ENCODE measurements at places on chromosomes 7 and 10.

DNA sequence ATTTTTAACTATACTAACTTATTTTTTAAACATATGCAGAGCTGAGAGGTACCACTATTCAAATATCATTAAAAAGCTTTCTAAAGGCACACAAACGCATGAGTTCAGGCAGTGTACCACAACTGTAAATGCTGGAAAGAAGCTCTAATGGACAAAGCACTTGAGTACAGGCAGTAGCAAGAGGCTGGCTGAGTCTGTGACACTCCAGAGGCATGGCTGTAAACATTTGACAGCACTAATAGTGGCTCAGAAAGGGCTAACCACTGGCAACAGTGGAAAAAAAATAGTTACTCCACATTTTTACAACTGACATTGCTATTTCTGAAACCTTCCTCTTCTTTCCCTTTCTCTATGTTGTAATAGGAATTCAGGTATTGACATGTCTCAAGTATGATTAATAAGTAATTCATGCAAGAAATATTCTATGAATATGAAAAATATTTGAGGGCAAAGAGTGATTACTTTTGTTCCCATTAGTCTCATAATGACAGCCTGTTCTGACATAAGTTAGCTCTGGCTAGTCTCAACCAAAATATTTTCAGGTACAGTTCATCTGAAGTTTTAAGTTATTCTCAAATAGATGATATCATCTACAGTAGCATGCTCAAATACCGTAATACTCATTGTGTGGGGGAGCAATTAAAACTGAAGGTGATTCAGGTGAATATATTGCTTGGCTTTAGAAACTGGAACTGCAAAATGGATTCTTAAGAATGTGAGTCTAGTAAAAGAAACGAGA is 324.0 kb upstream of the POT1 start:
- peak; percentile 8 for DNase-seq

DNA sequence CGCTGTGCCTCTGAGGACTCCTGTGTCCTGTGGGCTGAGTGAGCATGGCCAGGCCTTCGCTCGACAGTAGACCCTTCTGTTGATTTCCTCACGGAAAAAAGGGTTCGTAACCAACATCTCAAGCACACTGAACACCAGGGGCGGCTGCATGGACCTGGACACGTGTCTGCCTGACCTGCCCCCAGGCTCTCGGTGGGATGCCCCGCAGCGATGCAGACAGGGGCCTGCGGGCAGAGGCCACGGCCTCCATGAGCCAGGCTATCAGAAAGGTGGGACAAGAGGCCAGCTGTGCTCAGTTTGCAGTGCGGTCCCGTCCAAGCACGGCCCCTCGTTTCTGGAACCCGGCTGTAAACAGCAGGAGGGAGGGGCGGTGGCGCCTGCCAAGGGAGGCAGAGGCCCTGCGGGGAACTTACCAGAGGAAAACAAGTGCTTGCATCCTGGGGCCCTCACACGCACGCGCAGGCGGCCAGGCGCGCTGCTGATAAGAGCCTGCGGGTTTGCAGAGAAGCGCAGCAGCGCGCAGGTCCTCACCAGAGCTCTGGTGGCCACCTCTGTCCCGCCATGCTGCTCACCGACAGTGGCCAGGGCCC is 10.6 kb downstream of the GPR146 start:
- no peak for DNase-seq

DNA sequence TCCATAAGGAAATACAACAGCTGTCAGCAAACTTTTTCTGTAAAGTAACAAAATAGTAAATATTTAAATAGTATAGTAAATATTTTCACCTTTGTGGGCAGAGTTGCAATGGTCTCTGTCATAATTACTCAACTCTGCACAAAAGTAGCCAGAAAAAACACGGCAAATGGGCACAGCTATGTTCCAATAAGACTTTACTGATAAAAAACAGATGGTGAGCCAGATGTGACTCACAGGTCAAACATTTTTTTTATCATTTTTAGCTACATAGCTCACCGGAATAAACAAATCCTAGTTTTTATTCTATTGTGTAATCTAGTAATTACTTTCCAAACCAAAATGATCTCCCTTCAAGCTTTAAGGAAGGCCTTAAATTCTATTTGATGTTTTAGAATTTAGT is 55.3 kb downstream of the NCAPG2 start:
- DNase-seq = no peak

DNA sequence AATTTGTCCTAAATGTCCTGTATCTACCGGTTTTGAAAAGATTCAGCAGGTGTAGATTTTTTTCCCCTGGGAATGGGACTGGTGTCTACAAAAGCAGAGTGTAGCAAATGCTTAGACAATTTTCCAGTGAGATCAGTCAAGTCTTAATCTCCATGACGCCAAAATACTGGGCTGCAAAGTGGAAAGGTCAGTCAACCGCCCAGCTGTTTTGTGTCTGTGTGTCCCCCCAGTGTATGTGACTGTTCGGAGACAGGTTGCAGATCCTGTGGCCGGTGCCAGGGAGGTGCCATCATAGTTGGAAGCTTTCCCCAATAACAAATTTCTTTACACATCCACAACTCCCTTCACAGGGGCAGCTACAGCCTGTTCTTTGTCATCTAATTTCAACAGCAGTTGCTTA is 263.8 kb downstream of the ARHGAP12 start:
- no peak for DNase-seq

DNA sequence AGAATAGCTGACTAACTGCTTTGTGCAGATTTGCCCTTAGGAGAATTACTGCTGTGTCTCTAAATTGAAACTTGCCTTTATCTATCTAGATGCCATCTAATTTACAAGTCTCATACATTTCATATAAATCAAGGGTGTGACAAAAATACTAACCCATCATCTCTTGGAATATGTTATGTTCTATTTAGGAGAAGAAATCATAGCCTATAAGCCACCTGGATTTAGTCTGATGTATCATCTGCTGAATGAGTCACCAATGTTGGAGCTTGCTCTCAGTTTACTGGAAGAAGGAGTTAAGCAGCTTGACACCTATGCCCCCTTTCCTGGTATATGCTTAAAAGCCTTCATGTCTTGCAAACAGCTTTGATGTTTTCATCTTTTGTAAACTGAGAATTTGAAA is 43.5 kb downstream of the NUP205 start:
- DNase-seq = no peak

GRCh38 chr7:120802751-120803150 is 55.2 kb downstream of the TSPAN12 start:
- no peak for DNase-seq

DNA sequence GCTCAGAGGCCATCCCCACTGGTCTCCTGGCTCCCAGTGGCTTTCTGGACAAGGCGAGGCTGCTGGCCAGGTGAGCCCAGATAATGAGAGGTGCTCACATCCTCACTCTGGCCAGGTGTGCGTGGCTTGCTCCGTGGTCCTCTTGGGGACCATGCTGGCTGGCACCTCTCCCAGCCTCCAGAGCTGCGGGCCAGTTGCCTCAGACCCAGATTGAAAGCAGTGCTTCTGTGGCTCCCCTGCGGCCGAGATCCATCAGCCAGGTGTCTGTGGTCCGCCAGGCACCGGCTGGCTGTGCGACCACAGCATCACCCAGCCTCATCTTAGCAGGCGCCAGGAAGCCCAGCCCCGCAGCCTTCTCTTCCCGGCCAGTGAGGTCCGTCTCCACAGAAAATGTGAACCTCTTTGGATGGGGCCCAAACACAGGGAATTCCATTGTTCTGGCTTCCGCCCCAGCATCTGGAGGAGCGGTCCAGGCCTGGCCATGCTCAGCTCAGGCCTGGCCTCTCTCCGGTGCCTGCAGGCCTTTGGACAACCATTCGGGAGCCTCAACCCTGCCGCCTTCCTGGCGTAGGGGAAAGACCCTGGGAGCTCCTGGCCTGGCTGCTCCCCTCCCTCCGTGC is 5.2 kb upstream of the TTYH3 start:
- no peak for DNase-seq

DNA sequence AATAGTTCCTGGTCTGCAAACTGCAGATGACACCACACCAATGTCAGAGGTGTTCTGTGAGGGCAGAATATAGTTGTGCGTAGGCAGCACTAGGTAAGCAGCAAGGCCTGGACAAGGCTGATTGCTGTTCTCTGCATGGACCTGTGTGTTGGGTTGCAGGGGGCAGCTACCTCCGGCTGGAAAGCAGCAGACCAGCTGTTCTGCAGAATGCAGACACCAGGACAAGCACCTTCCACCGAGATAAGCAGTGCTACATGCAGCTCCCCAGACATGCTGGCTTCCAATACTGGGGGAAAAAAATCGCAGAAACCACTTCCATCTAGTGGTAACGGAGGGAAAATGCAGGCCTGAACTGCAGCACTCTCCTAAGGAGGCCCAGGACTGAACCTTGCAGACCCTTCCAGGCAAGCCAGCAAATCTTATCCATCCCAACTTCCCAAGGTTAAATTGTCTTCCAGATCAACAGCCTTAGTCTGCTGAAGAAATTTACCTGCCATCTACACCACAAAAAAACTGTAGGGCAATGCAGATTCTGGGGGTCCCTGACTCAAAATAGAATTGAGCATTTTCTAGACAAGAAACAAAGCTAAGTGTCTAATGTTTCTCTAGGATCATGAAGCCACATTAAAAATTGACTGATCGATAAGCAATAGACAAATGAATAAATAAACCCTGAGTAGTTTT is 50.5 kb upstream of the COBL start:
- peak; percentile 37 for DNase-seq

DNA sequence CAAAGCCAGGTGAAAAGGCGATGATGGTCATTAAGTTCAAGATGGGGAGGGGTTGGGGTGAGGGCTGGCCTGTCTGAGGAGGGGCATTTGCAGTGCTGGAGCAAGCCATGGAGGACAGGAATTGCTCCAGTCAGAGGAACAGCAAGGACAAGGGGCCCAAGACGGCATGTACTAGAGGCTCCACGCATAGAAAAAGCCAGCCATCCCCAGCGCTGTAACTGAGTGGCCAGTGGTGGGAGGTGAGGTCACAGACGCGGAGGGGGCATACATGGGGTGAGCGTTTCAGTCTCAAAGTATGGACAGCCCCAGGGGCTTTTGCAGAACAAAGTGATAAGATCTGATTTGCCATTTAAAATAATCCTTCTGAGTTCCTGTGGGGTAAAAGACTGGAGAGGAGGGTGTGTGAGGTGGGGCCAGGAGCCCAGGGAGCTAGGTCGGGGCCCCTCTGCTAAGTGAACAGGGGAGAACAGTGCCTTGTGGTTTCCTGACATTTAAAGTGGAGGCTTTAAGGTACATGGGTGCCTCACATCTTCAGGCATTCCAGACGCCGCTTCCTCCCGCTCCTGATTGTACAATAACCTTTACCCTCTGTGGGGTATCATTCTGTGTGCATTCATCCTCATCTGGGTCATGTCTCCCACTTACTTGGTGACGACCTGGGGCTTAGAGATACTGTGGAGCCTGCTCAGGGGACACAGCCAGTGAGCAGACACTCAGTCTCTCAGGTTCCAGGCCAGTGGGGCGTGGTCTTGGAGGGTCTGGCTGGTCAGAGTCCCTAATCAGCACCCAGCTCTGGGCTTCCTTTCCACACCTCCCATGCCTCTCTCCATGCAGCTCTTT is 105.6 kb upstream of the GPR26 start:
- DNase-seq = no peak

DNA sequence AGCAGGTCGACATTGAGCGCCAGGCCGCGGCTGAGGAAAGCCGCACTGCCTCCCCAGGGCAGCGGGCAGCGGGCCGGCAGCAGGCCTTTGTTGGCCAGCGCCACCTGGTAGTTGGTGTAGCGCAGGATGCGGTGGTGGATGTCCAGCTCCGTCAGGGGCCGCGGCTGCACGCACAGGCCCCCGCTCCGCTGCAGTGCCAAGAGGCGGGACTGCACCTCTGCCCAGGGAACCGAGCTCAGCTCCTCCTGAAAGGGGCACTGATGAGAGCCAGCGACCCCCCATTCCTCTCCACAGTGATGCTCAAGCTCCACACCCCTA is 5.2 kb downstream of the ATG9B start:
- no peak for DNase-seq

DNA sequence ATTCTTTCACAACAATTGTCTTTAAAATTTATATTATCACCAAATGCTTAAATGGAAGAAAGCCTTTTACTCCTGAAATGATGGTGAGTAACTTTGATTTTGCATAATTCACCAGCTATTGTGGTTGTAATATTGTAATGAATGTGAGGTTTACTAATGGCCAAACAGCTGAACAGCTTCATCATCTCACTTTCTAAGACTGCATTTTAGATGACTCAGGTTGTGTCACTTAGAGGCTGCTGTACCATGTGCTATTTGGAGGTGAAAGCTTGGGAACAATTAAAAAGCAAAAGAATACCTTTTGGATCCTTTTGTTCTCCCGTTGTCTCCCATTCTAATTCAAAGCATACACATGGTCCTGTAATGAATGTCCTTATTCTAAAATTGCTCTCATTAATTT is 604.0 kb upstream of the PFKP start:
- DNase-seq = no peak

DNA sequence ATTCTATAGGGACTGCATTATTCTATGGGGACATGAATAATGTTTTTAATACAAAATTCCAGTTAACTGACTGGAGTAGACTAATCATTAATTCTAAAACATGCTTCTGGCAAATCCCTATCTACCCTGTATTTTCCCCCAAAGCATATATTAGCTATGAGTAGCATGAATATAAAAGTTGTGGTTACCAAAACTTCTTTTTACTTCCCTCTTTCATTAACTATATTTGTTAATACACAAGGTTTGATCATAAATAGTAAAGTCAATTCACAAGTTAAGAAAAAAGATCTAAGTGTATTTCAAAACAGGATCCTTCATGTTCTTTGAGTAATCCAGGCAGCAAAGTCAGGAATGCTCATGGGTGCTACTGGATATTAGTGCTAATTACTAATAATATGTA is 2.9 kb upstream of the RALA start:
- no peak for DNase-seq

DNA sequence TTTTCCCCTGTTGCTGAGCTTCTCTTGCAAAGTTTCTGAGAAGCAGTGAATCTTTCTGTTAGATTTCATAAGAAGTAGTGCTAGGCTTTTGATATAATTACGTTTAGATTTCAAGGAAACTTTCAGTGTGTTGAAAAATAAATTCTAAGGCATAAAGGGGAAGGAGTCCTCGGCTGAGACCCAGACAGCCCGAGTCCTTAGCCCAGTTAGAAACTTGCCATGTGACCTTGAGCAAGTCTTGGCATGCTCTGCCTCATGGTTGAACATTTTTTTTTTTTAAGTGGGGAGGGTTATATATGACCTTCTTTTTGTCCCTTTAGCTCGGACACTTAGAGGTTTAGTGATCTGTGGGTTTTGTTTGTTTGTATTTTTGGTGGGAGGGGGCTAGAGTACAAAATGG is 117.5 kb downstream of the TCF7L2 start:
- no peak for DNase-seq

GRCh38 chr7:12761111-12761510 is 73.7 kb downstream of the ARL4A start:
- DNase-seq = no peak

- DNase-seq = no peak
Observed at GRCh38 chr10:130766071-130766470, 545.5 kb downstream of the TCERG1L start.

DNA sequence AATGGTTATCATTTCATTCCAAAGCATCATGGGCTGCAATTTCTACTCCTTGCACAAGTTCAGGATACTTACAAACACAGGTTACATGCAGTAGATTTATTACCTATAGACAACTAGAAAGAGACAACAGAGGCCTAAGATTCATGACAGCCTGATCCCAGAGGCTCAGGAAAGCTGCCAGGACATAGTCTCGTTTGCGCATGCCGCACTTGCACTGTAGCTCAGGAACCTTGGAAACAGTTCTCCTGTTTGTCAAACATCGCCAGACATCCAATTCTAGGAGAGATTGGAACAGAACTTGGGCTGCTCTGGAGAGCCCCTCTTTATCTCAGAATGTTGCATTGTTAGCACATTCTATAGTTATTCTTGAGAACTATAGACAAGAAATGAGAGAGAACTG is 216.2 kb upstream of the CDC14C start:
- DNase-seq = no peak
